ENCODE measurements at places on chromosomes 5 and 9.
A peak's percentile ranks its signal among the peaks of the same experiment; 100 is the strongest.

- no peak for DNase-seq
Observed at GRCh38 chr9:113950195-113951031, 74.3 kb downstream of the ZNF618 start.

DNA sequence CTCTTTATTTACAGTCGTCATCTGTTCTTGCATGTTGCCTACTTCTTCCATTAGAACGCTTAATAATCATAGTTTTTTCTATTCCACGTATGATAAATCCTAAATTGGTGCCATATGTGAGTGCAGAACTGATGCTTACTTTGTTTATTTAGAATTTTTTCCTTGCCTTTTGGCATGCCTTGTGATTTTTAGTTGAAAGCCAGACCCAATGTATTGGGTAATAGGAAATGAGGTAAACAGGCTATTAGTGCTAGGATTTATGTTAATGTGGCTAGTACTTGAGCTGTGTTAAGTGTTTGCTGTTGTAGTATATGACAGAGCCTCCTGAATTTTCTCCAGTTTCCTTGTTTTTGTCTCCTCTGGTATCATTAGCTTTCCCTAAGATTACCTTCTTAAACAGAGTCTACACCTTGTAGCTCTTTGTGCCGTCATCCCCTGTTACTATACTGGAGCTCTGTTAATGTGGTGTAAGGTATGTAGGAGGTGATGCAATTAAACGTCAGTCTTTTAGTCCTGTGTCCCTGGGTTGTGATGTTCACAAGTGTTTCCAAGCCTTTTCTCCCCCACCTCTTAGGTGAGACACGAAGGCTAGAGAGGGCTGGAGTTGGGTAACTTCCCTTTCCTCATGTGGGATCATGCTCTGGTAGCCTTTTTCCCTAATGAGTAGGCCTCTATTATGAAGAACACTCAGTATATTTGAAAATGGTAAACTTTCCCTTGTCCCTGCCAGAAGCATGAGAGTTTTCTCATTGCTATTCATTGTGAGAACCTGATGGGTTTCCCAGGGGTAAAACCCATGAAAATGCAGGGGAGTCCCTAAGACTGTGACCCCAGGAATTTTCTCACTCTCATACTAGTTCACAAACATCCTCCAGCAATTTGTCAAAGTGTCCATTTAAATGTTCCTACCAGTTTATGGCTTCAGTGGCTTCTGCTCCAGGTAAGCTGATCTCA, 21.2 kb downstream of the SPATA31D3 start:
- DNase-seq, result no peak

- peak; percentile 19 for DNase-seq
Observed at GRCh38 chr5:62306896-62307689, 1.1 kb downstream of the KIF2A start.

GRCh38 chr5:72482046-72482445, 25.2 kb downstream of the ZNF366 start:
- DNase-seq, result no peak

- DNase-seq, result no peak
Observed at GRCh38 chr5:175162036-175162435, 281.9 kb downstream of the DRD1 start.

GRCh38 chr5:173736923-173737412, 120.5 kb upstream of the BOD1 start:
- no peak for DNase-seq

- no peak for DNase-seq
Observed at GRCh38 chr5:9898319-9898718, 268.2 kb upstream of the TAS2R1 start.

GRCh38 chr9:99465231-99465907, 243.3 kb downstream of the SEC61B start:
- DNase-seq, result no peak

DNA sequence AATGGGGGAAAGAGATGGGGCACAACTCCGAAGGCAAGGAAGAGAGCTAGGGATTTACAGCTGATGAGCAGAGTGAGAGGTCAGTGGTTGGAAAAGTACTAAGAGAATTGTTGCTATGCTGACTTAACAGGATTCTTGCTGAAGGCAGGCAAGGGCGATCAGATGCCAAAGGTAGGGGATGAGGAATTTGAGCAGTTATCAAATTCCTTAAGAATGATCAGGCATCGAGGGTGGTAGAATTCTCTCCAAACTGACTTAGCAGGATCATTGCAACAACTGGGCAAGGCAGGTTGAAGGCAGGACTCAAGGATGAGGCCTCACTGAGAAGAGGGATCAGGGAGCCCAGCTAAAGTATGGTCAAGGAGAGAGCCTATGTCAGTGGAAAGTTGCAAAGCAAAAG, 171.0 kb downstream of the HSD17B3 start:
- no peak for DNase-seq

DNA sequence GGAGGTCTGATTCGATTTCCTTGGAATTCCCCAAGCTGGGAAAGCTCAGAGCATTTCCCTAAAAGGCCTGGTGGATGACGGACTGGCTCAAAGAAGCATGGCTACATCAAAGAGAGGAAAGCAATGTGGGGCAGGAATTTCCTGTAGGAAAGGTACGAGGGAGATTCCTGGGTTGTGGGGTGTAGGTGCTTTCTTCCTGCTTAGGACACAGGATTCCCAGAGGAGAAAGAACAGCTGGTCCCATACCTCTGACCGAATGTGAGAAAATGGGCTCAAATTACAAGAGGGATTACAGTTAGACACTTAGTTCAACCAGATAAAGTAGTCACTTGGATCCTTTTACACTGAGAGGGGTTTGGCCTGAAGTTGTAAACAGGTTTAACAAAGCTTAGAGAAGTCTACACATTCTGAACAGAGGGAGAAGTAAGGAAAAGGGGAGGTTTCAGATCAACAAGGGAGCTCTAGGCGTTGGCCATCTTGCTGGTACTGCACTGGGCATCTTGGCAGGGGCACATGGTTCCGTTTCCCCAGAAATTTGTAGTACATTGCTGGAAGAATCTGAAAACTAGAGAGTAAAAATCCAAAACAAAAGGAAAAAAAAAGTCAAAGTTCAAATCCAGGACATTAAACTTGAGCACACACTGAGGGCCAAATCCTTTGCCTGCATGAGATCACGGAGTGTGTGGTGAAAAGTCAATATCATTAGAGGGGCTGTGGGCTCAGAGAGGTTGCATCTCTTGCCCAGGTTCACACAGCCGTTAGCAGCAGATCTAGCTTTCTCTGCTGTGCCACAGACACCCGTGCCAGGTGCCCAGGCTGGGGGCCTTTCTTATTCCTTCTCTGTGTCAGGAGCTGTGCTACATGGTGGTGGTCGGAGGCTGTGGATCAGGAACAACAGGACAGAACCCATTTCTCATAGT, 171.3 kb downstream of the RGS3 start:
- no peak for DNase-seq

GRCh38 chr5:40428126-40428525, 251.6 kb upstream of the PTGER4 start:
- no peak for DNase-seq

- DNase-seq, result no peak
Observed at GRCh38 chr9:106916466-106917235, 53.7 kb downstream of the ZNF462 start.

DNA sequence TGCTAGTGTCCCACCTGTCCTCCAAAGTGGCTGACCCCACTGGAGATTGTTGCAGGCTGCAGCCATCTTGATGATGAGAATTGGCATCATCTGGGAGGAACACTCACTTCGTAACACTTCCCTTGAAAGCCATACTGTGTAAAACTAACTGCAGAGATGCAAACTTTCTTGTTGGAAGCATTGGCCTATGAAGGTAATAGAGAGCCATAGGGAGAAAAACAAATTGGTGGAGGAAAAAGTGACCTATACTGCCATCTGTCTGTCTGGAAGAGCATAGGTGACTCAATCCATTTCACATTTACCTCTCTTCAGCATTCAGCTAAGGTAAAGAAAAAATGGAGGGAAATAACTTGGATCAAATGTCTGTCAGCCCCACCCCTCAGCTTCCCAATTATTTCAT, 473.4 kb downstream of the NTRK2 start:
- no peak for DNase-seq

- DNase-seq, result no peak
Observed at GRCh38 chr5:150108711-150109514, 22.6 kb upstream of the CSF1R start.

- DNase-seq, result no peak
Observed at GRCh38 chr9:10050016-10050415, 562.8 kb downstream of the PTPRD start.

DNA sequence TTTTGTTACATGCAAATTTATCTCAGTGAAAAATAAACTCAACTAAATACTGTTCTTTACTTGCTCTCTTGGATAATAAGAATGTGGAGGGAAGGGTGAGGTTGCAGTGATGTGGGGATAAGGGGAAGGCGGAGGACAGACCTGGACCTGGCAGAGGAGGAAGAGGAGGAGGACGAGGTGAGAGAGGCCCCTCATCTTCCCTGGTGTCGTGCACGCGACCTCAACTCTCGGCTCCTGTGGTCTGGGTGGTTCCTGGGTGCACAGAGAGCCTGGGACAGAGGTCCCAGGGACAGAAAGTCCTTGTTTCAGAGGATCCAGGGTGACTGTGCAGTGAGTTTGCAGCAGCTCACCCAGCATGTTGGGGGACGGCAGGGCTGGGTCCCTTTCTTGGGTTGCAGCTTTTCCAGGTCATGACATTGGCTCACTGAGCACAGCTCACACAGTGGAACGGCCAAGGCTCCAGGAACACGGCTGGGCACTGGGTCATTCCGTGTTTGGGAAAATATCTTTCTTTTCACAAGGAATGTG, 37.7 kb upstream of the LPCAT1 start:
- no peak for DNase-seq

GRCh38 chr5:66757219-66757833, 161.1 kb downstream of the MAST4 start:
- no peak for DNase-seq

GRCh38 chr9:33737811-33738606, 57.4 kb upstream of the PRSS3 start:
- no peak for DNase-seq

DNA sequence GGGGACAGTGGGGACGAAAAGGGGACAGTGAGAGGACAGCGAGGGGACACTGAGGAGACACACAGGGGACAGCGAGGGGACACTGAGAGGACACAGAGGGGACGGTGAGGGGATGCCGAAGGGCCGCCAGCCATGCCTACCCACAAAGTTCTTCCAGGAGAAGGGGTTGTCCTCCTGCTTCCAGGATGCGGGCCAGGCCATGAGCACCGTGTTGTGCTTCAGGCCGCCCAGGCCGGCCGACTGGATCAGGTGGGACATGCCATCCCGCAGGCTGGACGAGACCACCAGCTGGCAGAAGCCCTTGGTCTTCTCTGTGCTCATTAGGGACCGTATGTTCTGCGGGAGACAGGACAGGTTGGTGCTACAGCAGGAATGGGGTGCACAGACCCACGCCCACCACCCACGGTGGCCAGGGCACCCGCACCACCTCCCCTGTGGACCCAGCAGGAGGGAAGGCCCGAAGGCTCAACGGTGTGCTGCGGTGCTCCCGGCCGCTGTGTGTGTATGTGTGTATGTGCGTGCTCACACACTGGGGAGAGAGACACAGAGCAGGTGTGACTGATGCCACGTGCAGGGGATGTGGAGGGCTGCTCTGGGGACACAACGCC, 46.6 kb downstream of the SLC12A7 start:
- DNase-seq, result no peak

GRCh38 chr9:4287886-4288588, 11.8 kb downstream of the GLIS3 start:
- no peak for DNase-seq

DNA sequence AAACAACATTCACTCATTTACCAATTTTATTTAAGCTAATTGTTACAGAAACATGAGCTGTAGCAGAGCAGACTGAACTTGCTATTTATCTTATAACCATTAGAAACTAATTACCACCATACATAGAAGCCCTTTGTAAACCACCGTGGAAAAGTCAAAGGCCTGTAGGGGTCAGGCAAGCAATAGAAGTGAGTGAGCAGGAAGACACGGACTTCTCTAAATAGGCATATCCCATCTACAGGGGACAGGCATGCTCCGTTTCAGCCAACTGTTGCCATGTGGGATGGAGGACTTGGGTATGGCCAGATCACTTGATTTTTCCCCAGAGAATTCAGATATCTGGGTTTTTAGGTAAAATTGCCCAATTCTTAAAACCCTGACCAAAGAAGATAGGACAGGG, 44.8 kb downstream of the PRRC1 start:
- no peak for DNase-seq

- DNase-seq, result no peak
Observed at GRCh38 chr9:77927265-77927664, 104.3 kb downstream of the GNAQ start.

GRCh38 chr9:72173080-72173479, 23.8 kb downstream of the GDA start:
- no peak for DNase-seq

DNA sequence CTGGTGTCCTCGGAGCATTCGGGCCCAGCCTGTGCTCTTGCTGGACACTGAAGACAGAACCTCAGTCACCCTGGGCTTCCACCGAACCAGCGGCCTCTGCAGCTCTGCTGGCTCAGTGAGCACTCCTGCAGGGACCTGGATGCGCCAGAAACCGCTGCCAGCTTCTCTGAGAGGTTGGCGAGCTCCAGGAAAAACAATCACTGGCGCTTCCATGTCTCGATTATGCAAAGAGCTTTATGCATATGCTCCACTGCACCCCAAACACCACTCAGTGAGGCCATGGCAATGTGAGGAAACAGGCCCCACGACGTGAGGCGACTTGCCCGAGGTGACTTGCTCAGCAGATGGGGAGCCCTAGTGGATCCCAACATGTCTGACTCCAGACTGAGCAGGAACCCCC, 11.0 kb downstream of the PRDM12 start:
- no peak for DNase-seq

- no peak for DNase-seq
Observed at GRCh38 chr9:33921967-33922895, 105.3 kb downstream of the UBE2R2 start.

DNA sequence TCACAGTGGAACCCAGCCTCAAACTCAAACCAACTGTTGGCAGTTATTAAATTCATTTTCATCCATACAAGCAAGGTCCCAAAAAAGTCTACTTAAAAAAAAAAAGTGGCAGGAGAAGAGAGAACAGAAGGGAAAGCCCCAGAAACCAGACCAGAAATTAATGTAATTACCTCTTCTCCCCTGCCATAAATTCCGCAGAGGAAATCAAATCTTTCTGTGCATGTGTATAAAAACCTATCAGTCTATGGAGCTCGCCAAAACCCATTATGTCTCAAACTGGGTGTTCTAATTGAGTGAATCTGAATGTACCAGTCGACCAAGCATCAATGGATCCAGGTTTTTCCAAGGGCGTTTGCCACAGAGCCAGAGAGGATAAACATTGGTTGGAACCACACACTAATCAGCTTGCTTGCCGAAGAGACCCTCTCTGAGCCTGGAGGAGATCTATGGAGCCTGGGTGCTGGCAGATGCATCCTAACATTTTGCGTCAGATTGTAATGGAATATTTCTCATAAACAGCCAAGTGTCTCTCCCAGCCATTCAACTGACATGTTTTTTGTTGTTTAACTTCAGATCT, 7.9 kb upstream of the HAND1 start:
- no peak for DNase-seq

- no peak for DNase-seq
Observed at GRCh38 chr5:151923866-151924476, 680 bp downstream of the GLRA1 start.

GRCh38 chr5:171268700-171269620, 40.1 kb upstream of the TLX3 start:
- DNase-seq, result no peak

- no peak for DNase-seq
Observed at GRCh38 chr9:124390794-124391658, 24.2 kb downstream of the PSMB7 start.
